ENCODE measurements at places on chromosomes 2 and 18.

- DNase-seq: no peak
These were observed 9.9 kb downstream of the ST3GAL5 start for GRCh38 chr2:85878719-85879370.

DNA sequence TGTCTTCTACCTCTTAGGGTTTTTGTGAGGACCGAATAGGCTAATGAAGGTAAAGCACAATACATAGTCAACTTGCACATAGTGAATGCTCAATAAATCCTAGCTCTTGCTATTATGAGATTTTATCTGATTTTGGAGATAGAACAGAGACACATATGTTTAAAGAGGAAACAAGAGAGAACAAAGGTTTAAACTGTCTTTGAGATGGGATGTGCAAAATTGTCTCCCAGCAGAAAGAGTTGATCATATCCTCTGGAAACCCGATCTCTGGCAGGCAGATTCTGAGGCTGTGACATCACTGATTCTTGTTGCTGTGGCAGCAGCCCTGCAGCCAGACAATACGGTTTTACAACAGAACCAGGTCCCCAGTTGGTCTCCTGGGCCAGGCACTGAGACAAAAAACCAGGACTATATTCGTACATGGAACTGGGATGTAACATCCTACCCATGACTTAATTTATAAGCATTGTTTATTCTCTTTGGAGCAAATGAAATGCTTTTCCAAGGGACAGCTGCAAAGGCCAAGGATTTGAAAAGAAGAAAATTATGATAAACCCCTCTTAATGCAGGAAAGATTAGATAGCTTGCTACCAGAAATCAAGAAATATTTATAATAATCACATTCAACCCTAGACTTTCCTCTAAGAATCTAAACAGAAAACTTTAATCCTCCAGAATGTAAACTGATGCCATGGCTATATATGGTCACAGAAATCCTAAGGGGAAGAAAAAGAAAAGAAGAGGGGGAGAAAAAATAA is 80.2 kb downstream of the SLC8A1 start:
- DNase-seq: peak; percentile 70

GRCh38 chr2:17813010-17813741 is 3.1 kb upstream of the MSGN1 start:
- DNase-seq: no peak

- DNase-seq: no peak
These were observed 173.3 kb downstream of the ANKRD44 start for GRCh38 chr2:197137231-197137630.

DNA sequence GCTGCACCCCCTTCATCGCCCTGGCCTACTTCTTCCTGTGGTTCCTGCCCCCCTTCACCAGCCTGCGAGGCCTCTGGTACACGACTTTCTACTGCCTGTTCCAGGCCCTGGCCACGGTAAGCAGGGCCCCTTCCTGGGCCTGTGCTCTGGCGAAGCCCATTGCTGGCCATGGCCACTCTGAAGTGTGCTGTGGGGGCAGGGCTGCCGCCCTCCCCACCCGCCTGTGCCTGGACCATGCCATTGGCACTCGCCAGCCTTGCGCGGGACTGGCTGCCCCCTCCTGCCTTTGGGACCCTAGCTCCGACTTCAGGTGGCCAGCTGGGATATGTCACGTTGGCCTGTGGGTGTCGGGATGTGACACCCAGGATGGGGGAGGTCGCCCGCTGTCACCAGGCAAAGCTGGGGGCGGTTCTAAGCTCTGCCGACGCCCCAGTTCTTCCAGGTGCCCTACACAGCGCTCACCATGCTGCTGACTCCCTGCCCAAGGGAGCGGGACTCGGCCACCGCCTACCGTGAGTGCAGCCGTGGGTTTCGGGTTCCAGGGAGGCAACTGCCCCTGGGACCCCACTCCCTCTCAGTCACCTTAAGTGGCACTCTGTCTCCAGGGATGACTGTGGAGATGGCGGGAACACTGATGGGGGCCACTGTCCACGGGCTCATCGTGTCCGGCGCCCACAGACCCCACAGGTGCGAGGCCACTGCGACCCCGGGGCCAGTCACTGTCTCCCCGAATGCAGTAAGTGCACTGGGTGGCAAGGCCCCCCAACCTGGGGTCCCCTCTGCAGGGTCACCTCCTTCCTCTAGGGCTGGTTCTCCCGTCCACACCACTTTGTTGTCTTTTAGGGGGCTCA is 7.2 kb downstream of the MFSD2B start:
- no peak for DNase-seq

- peak; percentile 69 for DNase-seq
These were observed 23.6 kb downstream of the ASAP2 start for GRCh38 chr2:9230051-9230802.

- no peak for DNase-seq
These were observed 51.9 kb upstream of the ZBTB7C start for GRCh38 chr18:48460929-48461583.

GRCh38 chr18:678482-679182 is 21.2 kb downstream of the TYMS start:
- no peak for DNase-seq

GRCh38 chr2:160575368-160575767 is 81.8 kb upstream of the RBMS1 start:
- no peak for DNase-seq

DNA sequence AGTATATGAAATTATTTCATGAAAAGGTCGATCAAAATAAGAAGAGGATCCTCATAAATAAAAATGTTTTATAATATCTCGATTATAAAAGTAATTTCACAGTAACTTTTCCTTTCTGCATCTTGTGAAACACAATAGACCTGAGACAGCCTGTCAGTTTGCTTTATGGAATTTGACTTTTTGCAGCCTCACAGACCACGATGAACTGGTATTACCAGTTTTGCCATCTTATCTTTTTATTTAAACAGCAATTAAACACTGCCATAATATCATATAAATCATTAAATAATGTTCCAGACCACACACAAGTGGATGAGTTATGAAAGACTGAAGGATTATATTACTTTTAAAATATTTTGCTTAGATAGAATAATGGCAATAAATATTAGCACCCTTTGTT is 10.7 kb upstream of the GALNT3 start:
- DNase-seq: no peak

DNA sequence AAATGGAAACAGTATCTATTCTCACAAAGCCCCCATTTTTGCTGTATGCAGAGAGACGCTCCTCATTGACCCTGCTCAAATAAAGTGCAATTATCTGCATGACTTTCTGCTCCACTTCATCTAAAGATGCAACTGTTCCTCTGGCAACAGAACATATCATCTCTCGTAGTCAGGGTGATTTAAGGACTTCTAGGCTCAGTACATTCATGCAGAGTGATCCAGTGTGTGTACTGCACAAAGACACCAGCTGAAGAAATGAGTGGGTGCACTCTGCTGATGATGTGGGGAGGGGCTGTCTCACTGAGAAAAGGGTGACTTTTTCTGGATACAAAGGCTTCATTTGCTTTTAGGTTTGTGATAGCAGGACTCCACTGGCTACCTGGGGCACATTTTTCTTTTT is 355.2 kb downstream of the GALNT13 start:
- DNase-seq: no peak

- DNase-seq: no peak
These were observed 15.3 kb downstream of the MTX2 start for GRCh38 chr2:176284461-176285049.

DNA sequence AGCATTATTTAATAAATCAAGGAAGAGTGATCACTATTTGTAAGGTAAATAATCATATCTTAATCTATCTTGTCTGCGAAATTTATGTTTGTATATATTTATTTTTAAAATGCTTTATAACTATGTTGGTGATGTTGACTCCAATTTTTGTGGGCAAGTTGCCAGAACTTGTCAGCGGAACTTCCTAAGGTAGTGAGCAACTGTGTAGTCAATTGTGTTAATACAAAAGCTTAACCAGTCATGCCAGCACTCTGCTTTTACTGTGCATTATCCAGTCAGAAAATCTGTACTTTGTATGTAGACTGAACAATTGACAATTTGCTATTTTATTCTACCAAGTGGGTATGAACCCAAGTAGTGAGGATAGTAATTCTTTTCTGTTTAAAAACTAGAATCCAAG is 61.9 kb upstream of the RND3 start:
- DNase-seq: no peak

DNA sequence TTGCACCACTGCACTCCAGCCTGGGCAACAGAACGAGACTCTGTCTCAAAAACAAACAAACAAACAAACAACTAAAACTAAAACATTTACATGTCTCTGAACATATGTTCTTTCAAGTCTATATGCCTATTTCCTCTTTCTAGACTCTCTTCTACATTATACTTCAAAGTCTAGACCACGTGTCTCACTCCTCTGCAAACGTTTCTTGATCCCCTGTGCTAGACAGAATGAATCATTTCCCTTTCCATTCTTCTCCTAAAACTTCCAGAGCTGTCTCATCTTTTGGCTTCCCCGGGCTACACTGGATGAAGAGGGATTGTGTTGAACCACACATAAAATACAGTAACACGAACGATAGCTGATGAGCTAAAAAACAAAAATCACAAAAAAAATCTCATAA is 67.1 kb downstream of the BAZ2B start:
- DNase-seq: no peak

Data from right hindlimb (tissue), 1 donor.